ENCODE measurements at places on chromosomes 5 and 9.

DNA sequence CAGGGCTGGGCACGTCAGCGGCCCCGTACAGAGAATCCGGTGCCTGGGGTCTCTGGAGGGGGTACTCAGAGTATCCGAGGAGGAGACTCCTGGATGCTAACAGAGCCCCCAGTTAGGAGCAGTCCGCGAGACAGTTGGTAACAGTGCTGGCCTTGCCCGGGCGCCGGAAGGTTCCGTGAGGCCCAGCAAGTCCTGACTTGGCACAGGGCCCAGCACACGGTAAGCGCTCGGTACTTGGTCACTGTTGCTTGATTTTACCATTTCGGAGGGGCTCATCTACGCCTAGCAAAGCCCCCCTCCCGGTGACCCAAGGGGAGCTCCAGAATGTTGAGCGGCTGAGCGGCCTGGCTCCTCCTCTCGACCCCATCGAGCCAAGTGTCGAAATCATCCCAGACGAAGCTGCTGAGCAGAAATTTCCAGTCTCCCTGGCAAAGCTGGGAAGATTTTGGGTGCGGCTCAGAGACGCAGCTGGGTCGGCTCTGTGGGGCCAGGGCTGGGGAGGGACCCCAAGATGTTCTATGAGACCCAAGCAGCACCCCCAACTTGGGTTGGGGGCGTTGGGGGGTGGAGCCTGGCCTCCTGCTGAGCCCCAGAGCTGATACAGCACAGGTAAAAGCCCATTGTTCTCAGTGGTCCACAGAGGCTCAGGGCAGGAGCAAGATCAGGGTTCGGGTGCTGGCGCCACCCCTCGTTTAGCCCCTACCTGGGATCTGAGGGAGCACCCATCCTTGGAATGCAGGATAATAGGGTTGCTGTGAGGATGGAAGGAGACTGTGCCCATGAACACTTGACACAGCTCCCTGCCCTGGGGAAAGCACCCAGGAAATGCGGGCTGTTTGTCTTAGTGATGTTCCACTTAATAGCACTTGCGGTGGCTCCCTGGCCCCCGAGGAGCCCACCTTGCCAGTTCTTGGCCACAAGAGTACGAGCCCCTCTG, 137.2 kb downstream of the C9orf50 start:
- peak; percentile 61 for DNase-seq

DNA sequence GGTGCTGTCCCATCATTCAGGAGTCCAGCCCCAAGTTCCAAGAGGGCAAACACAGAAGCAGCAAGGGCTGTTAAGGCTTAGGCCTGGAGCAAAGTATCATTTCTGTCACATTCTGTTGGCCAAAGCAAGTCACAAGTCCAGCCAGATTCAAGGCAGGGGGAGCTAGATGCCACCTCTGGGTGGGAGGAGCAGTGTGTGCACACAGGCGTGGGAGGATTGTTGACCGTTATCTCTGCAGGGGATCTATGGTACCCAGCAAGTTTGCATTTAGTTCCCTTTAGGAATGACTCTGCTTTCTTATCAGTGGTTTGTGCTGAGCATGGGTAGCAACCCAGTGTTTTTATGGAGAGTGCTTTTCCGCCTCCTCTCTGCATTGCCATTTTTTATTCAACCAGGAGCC, 278.9 kb downstream of the NR3C1 start:
- no peak for DNase-seq

DNA sequence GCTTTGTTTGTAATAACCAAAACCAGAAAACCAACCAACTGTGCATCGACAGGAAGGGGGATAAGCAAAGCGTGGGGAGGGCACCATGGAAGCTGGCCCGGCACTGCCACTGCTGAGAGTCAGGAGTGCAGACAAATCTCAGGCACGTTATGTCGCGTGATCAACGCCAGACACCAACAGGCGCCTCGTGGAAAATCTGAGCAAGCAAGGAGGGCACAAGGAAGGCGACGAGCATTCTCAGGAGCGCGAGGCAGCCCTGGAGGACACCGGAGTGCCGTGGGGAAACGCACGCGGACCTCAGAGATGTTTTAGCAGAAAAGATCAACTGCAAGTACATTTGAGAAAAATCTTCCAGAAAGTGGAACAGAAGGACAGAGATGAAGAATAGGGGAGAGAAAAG, 15.1 kb upstream of the NSMF start:
- DNase-seq: no peak

- no peak for DNase-seq
Observed at GRCh38 chr5:157550663-157551062, 24.9 kb downstream of the ADAM19 start.

GRCh38 chr5:14727428-14727865, 62.9 kb downstream of the OTULIN start:
- no peak for DNase-seq

GRCh38 chr5:168914491-168914890, 335.3 kb upstream of the PANK3 start:
- no peak for DNase-seq

DNA sequence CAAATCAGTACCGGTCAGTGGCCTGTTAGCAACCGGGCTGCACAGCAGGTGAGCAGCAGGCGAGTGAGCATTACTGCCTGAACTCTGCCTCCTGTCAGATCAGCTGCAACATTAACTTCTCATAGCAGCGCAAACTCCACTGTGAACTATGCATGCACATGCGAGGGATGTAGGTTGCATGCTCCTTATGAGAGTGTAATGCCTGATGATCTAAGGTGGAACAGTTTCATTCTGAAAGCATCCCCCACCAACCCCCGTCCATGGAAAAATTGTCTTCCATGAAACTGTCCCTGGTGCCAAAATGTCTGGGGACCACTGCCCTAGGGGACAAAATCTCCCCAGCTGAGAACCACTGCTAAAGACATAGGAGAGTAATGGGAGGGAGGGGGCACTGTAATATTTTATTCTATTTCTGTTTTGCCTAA, 51.1 kb downstream of the P4HA2 start:
- no peak for DNase-seq

GRCh38 chr9:121703014-121703734, 51.7 kb downstream of the DAB2IP start:
- DNase-seq: no peak
